ENCODE measurements at places on chromosomes 2 and 18.
A peak's percentile ranks its signal among the peaks of the same experiment; 100 is the strongest.

DNA sequence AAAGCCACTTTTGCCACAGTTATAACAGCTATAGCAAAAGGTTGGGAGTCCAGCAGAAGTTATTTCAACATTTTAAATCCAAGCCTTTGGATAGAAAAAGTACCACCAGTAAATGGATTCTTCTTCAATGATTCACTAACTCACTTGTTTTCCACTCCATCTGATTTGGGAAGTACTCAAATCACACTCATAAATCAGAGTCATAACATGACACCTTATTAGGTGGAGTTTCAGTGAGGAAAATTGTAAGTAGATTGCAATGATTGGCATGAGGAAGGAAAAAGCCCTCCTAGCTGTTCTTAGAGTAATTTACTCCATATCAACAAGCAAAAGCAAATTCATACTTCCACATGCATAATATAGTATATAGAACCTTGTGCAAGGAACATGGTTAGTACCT, 132.9 kb downstream of the NR4A2 start:
- DNase-seq: no peak

- DNase-seq: no peak
Observed at GRCh38 chr2:127226520-127227263, 6.6 kb upstream of the CYP27C1 start.

DNA sequence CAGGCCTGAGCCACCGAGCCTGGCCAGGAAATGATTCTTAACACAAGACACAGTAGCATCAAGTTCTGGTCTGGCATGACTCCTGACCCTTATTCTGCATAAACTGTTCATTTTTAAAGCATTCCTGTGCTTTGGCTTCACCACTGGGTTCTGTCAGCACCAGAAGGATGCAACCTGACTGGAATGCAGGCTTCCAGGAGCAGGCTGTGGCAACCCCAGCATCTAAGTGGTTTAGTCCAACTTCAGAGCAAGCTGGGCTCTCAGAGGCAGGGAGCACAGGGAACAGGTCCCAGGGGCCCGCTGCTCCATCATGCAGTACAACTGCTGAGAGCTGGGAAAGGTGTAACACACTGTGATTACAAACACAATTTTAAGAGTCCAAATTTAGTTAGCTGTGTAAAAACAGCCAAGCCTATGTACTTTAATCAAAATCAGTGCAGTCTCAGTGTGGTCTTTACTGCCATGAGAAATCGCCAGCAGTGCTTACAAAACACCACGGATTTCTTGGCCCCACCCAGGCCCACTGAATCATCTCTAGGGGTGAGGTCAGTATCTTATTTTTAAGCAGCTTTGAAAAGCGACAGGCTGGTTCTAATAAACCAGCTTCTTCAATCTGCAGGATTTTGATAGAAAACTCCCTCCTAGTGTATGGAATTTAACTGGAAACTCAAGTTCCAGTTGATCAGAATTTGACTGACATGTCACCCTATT, 44.4 kb upstream of the TMEM182 start:
- no peak for DNase-seq

GRCh38 chr2:120443946-120444345, 98.0 kb downstream of the INHBB start:
- no peak for DNase-seq

DNA sequence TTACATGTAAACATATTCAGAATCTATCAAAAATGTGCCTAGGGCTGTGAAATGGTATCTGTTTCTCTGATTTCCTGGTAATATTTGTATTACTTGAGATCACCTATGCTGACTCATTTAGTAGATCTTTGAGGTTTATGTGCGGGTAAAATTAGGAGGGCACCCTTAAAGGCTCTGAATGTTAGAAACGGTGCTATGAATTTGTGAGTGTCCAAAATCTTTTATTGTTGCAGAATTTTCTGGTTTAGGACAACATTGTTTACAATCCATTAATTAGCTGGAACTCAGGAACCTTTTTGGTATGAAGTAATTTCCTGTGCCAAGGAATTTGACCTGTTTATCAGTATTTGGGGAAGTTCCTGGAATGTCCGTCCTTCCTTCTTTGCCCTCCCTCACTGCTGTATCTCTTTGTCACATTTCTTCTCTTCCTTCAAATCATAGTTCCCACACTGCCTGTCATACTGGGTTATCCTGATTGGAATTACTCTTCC, 130.5 kb downstream of the TANC1 start:
- DNase-seq: no peak

DNA sequence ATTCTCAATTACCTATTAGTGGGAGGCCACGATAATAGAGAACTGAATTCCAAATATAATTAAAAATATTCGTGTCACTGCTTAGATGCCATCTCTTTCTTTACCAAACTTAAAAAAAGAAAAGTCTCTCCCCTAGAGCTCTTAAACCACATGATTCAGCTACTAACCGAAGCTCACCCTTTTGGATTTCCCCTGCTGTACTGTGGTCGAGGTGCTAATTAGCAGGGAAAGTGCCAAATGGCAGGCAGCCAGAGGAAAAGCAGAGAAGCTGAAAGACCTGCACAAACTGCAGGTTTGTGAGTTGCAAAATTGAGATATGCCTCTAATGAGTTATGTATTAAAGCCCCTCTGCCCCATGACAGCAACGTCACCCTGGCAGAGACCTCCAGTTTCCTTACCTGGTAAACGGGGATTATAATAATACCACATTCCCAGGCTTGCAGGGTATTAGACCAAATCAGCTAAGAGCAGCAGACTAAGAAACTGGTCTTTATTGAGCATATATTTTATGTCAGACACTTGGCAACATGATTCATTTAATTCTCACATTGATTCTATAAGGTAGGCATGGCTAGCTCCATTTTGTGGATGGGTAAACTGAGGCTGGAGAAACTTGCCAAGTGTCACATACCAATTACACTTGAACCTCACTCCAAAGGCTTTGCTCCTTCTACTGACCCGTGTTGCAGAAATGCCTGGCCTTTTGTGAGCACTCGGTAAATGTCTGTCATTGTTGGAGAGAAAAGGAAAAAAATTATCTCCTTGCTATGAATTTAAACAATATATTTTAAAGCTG, 259.7 kb downstream of the LPIN1 start:
- peak; percentile 64 for DNase-seq

- no peak for DNase-seq
Observed at GRCh38 chr2:7612969-7613368, 695.8 kb downstream of the RNF144A start.

DNA sequence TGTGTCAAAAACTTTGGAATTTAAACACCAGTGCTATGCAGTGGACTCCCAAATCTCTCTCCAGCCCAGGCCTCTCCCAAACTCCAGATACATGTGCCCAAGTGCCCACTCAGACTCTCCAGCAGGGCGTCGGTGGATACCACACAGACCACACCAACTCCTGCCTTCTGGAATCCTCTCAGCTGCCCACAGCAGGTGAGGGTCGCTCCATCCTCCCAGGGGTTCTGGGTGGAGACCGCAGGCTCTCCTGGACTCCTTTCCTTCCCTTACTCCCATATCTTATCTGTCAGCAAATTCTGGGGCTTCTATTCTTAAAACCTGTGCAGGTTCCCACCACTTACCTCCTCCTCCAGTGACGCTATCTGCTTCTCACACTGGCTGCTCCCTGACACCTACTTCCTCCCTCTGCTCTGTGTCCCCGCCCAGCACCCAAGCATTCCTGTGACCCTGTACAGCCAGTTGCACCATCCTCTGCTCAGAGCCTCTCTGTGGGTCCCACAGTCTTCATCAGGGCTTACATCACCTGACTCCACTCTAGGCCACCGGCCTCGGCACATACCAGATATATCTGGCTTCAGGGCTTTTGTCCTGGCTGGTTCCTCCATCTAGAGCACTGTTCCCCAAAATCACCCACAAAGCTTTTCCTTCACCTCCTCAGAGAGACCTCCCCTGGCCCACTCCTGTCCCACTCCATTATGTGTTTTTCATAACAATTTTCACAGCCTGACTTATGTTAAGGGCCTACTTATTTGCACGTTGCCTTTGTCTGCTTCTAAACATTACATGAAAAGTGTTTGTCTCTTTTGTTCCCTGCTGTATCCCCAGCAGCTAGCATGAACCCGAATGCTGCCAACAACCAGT, 2.6 kb upstream of the IMP4 start:
- no peak for DNase-seq

DNA sequence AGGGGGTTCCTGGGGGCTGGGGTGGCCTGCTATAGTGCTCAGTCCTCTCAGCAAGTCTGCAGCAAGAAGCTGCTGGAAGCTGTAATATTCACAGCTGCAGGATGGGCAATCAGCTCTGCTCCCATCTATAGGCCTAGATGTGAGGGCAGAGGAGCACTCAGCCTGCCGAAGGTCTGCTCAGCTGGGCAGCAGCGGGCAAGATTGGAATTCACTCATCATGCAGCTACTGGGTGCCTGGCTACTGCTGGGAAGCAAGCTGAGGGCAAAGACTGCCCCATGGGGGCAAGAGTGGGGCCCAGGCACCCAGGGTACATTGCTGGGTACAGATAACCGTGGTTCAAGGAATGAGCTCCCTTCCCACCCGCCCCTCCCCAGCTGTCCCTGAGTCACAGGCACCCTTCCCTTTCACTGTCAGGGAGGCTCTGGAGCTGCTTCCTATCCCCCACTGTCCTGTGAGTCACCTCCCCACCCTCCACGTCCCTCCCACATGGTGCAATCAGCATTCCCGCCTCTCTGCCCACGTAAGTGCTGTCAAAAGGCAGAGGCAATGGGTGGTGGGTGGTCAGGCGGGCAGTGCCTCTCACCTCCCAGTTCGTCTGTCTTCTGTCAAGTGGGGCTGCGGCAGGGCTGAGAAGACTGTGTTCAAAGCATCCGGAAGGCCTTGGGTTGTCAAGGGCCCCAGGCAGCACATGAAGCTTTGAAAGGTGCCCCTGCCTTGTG, 169.2 kb downstream of the TRIM43 start:
- no peak for DNase-seq

DNA sequence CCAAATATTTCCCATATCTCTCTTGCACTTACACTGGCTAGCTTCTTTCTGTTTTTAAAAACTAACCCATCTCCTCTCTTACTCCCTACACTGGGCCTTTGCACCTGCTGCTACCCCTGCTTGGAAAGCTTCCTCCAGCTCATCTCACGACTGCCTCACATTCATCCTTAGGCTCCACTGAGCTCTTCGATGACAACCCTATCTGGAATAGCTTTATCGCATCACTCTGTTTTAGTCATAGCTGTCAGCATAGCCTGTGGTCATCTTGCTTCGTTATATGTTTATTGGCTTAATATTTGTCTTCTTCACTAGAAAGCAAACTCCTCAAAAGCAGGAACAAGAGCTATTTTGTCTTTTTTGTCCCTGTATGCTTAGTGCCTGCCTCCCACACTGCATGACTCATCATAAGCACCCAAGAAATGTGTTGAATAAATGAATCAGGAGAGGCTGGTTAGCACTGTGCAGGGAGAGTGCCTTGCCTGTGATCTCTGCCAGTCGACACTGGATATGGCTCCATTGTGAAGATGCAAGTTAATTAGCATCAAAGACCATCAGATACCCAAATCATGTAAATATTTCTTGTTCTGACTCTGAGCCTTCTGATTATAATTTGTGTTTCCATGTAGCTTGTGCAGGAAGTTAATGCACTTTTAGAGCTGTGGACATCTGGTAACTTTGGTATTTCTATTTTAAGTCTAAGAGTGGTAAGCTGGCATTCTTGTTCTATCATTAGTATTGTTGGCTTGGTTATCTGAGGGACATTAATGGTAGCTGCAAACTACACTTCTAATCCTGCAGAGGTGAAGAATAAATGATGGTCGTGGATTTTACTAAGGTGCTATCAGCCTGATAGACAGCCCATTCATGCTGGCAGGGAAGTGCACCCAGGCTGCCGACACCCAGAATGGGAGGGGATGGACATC, 10.3 kb upstream of the DYTN start:
- no peak for DNase-seq

GRCh38 chr18:63444580-63444979, 22.3 kb upstream of the VPS4B start:
- DNase-seq: no peak

DNA sequence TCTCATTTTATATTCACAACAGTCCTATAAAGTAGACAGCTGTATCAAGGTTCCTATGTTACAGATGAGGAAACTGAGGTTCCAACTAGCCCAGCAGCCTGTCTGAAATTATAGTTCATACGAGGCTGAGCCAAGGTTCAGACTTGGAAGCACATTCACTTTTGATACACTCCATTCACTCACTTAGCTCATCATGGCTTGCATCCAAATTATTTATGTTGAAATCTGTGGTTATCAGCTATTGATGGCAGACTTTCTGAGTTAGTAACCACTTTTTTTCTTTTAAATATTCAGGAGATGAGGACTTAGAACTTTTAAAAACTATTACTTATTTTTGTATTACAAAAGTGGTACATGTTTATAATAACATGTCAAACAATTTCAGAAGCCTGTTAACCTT, 188.2 kb downstream of the MTX2 start:
- no peak for DNase-seq

DNA sequence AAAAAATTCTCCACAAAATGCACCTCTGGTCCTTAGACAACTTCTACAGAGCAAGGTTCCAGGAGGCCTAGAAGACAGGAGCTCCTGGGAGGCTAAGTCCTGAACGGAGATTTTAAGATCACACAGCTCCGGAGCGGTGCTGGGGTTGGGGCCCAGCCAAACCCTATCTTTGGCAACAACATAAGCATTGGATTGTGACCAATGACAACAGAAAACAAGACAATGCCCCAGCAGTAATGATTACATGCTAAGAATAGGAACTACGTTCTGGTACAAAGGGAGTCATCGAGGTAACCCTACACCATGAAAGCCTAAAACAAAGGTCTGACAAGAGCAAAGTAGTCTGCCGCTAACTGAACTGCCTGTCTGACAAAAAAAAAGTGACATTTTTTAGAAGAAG, 171.2 kb downstream of the CMPK2 start:
- no peak for DNase-seq

DNA sequence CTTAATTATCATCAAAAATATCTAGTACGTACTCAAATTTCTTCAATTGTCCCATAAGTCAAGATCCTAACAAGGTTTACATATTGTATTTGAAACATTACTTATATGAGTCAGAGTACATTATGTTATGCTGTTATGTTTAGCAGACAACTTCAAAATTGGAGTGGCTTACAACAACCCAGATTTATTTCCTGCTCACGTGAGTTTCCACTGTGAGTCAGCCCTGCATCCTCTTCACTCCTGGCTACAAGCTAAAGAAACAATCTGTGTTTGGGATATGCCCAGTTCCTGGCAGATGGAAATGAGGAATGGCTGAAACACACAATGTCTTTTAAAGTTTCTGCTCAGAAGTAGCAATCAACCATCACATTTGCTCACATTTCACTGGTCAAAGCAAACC, 31.5 kb upstream of the TANC1 start:
- DNase-seq: no peak
